ENCODE measurements at places on chromosomes 16 and 17.

GRCh38 chr17:36112572-36112971, 8.9 kb downstream of the CCL4 start:
- no peak for DNase-seq

- no peak for DNase-seq
Observed at GRCh38 chr17:35489944-35490343, 41.4 kb upstream of the SLFN13 start.

DNA sequence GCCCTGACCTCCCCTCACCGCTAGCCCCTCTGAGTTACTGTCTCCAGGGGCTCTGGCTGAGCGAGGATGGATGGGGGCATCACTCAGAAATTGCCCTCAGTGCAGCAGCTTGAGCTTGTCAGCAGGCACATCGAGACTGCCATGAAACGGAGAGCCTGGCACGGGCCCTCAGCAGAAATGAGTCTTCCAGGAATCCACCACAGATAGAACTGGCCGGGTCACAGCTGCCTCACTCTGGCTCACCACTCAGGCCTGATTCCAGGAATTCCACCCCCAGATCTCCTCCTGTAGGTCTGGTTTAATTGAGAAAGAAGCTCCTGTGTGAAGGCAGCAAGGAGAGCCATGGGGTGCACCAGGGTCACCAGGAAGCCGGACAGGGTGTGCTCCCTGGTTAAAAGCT, 85.5 kb downstream of the GSG1L start:
- DNase-seq, result no peak

DNA sequence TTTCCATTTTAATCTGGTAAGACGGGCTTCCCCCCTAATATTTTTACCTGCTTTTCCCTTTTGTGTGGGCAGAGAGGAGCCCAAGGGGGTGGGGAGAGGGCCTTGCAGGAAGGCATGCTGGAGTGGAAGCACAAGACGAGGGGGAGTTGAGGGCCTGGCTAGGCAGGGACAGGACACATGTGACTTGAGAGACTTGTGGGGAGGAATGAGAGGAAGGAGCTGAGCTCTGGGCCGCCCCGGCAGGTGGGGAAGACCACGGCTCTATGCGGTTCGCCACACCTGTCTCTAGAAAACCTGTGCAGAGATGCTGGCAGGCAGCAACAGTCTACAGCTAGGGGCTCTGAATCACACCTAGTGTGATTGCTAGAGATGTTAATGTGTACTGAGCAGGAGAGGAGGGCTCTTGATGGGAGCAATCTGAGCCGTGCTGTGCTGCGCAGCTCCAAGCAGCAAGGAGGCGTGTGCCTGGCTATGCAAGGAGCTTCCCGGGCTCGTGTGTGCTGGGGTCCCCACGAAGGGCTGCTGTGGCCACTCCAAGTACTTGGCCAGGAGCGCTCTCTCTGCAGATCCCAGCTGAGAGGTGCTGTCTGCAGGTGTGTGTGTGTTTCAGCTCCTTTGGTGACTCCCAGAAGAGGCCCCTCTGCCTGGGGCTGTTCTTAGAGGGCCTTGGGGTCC, 50.2 kb downstream of the PDPK1 start:
- no peak for DNase-seq

GRCh38 chr17:82314727-82315605, 2.4 kb downstream of the CD7 start:
- DNase-seq, result no peak

GRCh38 chr17:75950855-75951554, 10.2 kb upstream of the FBF1 start:
- no peak for DNase-seq

- no peak for DNase-seq
Observed at GRCh38 chr17:80759377-80759673, 214.7 kb downstream of the RPTOR start.

DNA sequence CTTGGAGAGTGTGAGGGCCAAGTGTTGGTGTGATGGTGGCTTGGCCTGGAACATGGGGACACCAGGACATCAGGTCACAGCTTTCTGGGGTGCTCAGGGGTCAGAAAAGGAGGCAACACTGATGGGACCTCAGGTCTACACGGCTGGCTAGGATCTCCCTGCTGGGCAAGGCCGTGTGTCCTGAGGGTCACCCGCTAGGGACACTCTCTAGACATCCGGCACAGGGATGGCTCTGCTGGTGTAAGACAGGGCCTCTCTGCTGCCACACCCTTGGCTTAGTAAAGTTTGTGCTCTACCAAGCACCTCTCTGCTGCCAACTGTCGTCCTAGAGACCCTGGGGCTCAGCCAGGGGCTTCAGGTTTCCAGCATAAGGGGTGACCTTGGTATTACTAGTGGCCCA, 16.3 kb downstream of the SLC13A5 start:
- DNase-seq, result no peak

DNA sequence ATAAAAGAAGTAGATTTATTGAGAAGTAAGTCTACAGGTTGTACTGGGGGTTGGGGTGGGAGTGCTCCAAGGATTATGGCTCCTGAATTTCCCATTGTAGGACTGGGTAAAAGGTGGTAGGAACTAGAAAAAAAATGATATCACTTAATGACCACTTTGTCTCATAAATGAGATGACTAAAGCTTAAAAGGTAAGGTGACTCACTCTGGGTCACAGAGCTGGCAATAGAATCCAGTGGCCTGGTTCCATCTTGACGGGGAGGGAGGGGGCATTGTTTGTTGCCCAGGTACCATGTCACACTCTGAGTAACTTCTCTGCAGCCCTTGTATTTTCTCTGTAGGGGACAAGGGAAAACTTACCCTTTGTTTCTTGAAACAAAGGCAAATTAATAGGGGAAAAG, 126.1 kb downstream of the PITPNC1 start:
- no peak for DNase-seq

- no peak for DNase-seq
Observed at GRCh38 chr17:37117373-37118142, 168.8 kb downstream of the AATF start.

- no peak for DNase-seq
Observed at GRCh38 chr16:22694887-22695382, 119.0 kb upstream of the HS3ST2 start.

DNA sequence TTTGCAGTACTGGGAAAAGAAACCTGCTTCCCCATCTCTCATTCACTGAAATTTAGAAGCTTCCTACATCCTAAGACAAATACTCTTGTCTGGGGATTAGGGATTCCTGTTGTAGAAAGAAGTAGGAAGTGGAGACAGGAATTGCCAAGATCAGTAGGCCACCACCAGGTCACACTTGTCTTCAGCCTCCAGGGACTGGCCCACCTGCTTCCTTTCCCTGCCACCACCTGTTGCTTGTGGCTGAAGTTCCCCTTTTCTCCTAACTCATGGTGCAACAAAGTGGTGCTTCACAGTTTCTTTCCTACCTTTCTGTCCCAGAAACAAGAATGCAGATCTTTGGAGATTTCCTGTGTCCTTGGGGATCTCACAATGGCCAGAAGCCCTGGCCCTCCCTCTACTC, 82.4 kb downstream of the WNT3 start:
- DNase-seq, result no peak

Data from bone marrow (tissue), 2 donors.